Mesangial cell (primary cell): ENCODE measurements at places on chromosomes 13 and 19. TPM values are rescaled to one million over a fixed set of nuclear protein-coding genes. Genes with fewer than 3 reads are reported as not detected.

Gene PET100
- 14.0 and 27.0 TPM in 2 replicates for total RNA-seq

Gene THAP8
- total RNA-seq = 4.4 and 15.3 TPM in 2 replicates

Gene ZGLP1
- total RNA-seq = 0.89 and 2.8 TPM in 2 replicates

Gene LRRC8E
- 12.9 and 24.2 TPM in 2 replicates for total RNA-seq
